NCI-H2081 treated with DMSO at 0.1 percent for 48 hours (cell line): ENCODE measurements at places on chromosomes 7 and 10.

GRCh38 chr7:14841869-14842268, 60.7 kb downstream of the DGKB start:
- DNase-seq: no peak

DNA sequence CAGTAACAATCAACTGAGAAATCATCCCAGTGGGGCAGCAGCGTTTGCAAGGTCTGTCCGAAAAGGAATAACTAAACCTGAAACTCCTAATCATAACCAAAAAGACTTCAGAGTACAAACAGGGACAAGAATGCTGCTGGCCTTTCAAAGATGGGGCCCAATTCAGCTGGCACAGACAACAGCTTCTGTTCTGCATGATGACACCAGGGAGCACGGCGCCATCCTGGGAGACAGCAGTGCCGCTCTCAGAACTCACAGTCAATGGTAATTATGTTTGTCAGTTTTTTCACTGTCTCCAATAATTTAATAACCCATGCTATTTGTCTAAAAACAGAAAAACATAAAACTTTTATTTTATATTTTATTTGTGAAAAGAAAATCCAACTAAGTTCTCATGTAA, 90.0 kb downstream of the LARP4B start:
- DNase-seq: no peak

DNA sequence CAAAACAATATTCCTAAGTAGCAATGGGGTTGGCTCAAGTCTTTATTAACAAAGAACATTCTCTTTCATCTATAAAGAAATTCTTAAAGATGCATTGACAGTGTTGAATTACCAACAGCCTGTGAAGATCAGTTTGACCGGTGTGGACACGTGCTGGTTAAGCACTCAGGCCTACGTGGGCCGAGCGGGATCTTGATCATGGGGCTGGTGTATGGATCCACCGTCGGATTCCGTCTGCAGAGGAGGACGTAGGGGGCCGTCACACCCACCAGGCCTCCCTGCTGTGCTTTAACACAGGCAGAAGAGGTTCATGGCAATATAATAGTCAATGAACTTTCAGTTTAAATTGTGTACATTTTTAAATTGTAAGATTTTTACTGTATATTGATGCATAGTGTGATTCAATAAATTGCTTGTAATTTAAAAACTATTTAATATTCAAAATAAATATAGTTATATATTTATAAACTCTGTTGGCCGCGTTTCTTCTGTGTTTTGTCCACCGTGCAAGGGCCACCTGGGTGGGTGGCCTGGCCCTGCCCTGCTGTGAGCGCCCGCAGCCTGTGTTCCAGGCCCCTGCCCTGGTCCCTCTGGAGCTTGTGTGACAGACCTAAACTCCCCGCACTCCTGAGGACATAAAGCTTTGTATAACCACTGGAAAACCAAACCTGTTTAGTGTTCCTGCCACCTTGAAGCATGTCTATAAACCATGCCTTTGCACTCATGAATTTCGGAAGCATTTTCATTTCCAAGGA, 1.9 kb upstream of the BHLHA15 start:
- DNase-seq: no peak

DNA sequence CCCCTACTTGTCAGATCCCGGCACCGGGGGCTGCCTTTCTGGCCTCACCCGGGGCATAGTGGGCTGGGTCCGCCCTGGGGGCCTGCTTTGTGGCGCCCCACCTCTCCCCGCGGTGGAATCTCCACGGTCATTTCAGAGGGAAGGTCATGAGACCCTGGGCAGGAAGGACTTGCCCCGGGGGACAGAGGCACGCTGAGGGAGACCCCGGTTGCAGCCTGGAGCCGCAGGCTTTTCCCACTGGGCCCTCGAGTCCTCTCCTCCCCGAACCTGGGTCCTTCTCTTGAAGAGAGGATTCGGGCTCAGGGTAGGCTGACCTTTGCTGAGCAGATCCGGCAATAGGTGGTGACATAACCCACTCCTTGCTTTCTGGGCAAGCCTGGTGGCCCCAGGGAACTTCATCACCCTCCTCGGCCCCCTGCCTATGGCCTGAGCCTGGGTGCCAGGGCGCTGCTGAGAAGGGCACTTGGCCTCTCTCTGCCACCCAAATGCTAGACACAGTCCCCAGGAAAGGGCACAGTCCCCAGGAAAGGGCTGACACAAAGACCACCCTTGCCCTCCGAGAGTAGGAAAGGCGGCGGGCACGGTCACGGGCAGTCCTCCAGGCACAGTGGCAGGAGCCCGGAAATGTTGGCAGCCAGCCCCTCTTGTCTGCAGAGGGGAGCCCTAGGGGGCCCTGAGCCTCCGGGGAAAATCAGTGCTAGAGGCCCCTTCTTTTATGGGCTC, 36.2 kb downstream of the FKBP6 start:
- DNase-seq: no peak

DNA sequence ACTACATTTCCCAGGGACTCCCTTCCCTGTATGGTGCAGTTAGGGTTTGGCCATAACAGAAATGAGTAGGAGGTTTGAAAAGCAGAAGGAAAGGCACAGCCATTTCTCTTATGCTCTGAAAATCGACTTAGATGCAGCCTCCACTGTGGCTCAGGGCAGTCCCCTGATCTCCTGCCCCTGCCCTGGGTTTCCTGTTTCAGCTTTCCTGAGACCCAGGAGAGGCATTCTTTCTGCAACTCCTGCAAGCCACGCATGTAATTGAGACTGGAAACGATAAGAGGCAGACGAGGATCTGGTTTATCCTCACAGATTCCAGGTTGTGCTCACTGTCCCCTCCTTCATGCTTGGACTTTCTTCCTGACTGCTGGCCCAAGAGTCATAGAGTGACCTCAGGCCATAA, 461.2 kb upstream of the VSTM2A start:
- no peak for DNase-seq

DNA sequence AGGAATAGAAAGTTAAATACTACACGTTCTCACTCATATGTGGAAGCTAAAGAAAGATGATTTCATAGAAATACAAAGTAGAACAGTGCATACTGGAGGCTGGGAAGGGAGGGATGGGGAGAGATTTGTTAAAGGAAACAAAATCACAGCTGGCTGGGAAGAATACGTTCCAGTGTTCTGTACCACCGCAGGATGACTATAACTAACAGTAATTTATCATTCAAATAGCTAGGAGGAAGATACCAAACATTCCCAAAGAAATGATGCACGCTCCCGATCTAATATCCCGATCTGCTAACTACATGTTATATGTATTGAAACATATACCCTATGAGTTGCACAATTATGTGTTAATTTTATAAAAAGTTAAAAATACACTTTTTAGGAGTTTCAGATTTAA, 162.3 kb downstream of the ZMYND11 start:
- no peak for DNase-seq

DNA sequence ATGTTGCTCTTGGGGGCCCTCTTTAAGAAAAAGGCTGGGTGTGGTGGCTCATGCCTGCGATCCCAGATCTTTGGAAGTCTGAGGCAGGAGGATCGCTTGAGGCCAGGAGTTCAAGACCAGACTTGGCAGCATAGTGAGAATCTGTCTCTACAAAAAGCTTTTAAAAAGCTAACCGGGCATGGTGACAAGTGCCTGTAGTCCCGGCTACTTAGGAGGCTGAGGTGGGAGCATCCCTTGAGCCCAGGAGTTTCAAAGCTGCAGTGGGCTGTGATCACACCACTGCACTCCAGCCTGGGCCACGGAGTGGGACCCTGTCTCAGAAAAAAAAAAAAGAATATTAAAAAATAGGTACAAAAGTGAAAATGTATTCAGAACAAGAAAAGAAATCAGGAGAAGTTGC, 38.1 kb upstream of the SLC39A12 start:
- no peak for DNase-seq

GRCh38 chr7:74371381-74372341, 82.0 kb upstream of the GTF2IRD1 start:
- peak; percentile 27 for DNase-seq

DNA sequence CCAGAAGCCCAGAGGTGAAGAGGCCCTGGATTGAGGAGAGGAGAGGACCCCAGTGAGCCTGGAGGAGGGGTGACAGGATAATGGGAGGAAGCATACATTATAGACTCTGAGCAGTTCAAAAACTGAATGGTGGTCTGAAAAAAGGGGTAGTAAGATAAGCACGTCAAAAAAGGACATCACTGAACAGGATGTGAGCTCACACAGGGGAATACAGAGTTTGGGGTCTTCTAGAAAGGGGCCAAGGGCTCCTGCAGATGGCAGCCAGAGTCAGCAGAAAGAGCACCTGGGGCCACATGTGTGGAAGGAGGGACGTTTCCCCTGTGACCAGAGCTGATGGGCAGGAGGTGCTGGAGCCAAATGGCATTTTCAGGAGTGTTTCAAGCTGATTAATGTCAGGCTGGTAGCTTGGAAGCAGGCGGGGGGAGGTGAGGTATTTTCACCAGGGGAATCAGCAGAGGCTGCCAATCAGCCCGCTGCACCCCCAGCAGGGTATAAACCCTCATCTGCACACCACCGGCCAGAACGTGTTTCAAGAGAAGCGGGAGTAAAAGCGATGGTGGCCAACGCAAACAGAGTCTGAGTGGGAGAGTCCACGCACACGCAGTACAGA, 85.8 kb downstream of the TNS3 start:
- peak; percentile 43 for DNase-seq

DNA sequence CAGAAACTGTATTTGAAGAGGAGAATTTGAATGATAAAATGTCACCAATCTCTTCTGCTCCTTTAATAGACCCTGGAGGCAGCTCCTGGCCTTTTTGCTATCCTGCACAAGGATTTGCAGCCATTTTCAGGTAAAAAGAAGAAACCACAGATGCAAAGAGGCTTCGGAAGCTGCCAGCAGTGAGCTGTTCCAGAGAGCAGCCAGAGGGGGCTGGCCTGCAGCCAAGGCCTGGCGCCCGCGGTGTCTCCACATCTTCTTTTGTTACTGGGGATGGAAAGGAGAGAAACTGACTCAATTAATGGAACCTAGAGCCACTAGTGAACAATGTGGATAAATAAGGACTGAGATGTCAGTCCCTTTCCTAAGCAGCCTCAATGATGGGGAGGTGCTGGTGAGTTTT, 23.9 kb upstream of the GPR26 start:
- DNase-seq: no peak

GRCh38 chr10:132185601-132186487, 904 bp upstream of the DPYSL4 start:
- DNase-seq: no peak

GRCh38 chr10:118407777-118408176, 65.7 kb upstream of the FAM204A start:
- no peak for DNase-seq

- no peak for DNase-seq
These were observed 25.6 kb downstream of the CDK1 start for GRCh38 chr10:60803865-60804264.

GRCh38 chr10:19411119-19411518, 362.5 kb downstream of the MALRD1 start:
- no peak for DNase-seq

DNA sequence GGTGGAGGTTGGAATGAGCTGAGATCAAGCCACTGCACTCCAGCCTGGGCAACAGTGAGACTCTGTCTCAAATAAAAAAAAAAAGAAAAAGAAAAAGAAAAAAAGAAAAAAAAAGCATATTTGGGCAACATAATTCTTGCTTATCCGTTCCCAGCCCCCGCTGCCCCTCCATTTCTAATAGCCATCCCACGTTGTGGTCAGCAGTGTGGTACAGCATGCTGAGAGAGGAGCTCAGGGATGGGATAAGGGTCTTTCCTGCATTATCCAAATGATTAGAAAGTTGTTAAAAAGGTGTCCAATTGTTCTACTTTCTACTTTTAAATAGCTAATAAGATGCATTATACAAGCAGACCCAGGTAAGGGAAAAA, 104.9 kb upstream of the ZNF92 start:
- no peak for DNase-seq

DNA sequence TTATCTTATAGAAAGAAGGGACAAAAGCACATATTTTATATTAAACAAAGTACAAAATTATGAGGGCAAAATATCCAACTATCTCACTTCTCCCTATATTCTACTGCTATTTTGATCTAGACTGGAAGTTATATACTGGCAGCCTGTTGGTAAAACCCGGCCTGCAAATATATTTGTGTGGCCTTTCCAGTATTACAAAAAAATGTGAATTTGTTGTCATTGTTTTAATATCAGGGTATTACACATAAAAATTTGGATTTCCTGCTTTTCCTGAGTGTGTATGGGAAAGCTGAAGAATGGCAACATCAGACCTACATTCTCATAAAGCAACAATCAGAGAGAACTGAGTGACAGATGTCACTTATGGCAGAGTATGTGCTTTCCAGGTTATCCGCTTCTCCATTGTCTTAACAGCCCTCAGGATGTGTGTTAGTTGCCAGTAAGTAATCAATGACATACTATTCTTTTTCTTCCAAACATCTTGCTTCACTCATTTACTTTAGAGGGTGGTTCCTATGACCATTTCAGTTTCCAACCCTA, 7.3 kb downstream of the SYPL1 start:
- no peak for DNase-seq

- DNase-seq: no peak
These were observed at the start of gene GRM3 for GRCh38 chr7:86643561-86644281. Gene GRM3, plus strand, starts transcription at chr7:86643909. Its CDS starts 121,237 bp downstream, at chr7:86765146.

DNA sequence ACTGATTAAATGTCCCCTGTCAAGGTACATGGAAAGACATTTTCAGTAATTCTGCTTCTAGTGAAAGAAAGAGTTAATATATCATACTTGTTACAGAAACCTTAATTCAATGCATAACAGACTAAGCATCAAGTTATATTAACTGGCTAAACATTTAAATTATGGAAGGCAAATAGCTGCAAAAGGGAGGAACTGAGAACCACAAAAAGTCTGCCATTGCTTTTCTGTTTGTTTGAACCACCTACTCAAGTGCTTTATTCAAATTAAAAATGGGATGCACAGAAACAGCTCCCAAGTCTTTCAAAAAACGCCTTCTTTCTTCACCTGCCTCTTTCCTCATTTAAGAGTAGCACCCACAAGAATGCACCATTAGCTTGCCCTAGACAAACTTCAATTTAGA, 271.9 kb downstream of the RNLS start:
- no peak for DNase-seq

DNA sequence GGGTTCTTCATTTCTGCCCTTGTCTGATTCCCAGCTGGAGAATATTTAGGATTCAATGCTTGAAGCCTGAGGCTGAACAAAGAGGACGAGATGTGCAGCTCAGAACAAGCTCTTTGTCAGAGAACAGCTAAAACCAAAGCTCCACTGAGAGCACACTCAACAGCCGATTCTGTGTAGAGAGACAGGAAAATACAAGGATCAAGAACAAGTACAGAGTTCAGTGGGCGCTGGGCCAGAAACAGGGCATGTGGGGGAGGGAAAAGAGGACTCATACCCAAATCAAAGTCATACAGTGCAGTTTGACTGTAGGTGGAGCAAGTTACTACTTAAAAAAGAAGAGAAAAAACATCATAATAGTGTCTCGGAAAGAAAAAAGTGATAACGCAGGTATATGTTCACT, at the start of gene AGMO:
Gene AGMO, minus strand, starts transcription at position 181 of the 400 bp plus-strand sequence.
- DNase-seq: peak; percentile 81
